ENCODE measurements at places on chromosomes 16 and 17.

GRCh38 chr17:59490216-59490615 lies 75.2 kb upstream of the DHX40 start:
- no peak for DNase-seq

DNA sequence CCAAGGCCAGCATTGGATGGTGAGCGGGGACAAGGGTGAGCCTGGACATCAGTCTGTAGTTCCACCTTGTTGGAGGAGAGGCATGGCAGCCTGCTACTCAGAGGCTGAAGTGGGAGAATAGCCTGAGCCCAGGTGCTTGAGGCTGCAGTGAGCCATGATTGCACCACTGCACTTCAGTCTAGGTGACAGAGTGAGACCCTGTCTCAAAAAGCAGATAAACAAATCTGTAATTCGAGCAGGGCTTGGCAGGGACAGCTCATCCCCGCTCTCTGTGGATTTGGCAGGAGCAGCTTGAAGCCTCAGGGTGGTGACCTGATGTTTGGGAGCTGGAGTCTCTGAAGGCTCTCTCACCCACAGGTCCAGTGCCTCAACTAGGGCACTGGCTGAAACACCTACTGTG lies 38.6 kb upstream of the ZCCHC14 start:
- DNase-seq: no peak

- no peak for DNase-seq
These were observed 195.2 kb upstream of the CNTNAP4 start for GRCh38 chr16:76081967-76082366.

DNA sequence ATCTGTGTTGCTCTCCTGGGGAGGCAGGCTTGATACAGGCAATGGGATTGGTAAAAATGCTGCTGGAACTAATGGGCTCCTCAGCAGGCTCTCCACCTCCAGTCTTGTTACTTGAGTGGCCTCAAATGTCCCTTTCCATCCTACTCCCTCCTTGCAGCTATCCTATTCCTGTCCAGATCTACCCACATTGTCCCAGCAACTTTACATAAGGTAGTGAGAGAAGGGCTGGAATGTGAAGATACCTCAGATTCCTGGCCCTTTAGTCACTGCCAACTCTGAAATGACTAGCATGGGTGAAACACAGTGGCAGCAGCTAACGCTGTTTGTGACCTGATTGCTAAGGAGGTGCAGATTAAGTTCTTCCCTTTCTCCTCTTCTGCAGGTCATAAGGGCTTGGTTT lies 210.1 kb upstream of the HS3ST4 start:
- no peak for DNase-seq

DNA sequence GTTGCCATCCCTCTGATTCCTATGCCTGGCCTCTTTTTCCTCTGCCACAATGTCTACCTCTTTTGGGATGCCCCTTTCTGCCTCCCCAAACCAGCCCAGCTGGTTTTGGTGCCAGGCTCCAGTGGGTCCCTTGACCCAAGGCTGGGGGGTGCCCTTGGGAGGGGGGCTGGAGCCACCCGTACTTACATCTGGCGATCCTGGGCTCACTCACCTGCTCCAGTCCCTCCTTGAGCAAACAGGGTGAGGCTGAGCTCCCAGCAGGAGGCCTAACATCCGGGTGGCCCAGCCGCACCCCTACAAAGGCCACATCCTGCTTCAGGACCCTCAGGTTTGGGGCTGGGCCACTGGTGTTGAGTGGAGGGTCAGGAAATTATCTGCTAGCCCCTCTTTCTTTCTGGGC lies 1.2 kb downstream of the ERN2 start:
- DNase-seq: no peak

DNA sequence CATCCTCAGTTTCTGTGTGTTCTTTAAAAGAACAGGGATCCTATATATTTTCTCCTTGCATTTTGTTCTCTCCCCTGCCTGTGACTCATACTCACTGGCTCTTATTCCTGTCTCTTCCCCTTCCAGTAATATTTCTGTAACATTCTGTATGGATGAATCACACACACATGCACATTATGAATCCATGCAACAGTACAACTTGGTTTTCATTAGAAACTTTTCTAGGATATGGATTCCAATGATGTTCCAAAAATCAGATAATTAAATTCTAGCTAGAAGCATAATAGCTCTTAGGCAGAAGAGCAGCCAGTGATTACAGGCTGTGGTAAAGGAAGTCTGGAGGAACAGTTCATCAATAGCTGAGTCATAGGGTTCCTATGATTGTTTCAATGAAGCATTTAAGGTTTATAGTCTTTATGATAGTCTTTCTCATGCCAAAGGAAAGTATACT lies 119.6 kb upstream of the PMFBP1 start:
- no peak for DNase-seq
